ENCODE measurements at places on chromosomes 11 and 22.

GRCh38 chr22:28710576-28711191 lies 30.9 kb downstream of the CHEK2 start:
- peaks cover 9% of the 10 kb centered on the region for H3K4me1 ChIP-seq
- H3K4me3 ChIP-seq: no peak overlapping the region
- no peaks in the 10 kb centered on the region for H3K27me3 ChIP-seq
- H3K36me3 ChIP-seq: peaks cover 73% of the 10 kb centered on the region
- H3K27ac ChIP-seq: no peak overlapping the region
- no peak for DNase-seq

GRCh38 chr11:7050191-7050590 lies 29.9 kb downstream of the NLRP14 start:
- H3K27ac ChIP-seq: no peak overlapping the region
- no peaks in the 10 kb centered on the region for H3K4me1 ChIP-seq
- no peak overlapping the region for H3K4me3 ChIP-seq
- H3K36me3 ChIP-seq: no peaks in the 10 kb centered on the region
- no peak for DNase-seq

GRCh38 chr11:129840236-129840635 lies 24.6 kb downstream of the TMEM45B start:
- peaks cover 12% of the 10 kb centered on the region for H3K27me3 ChIP-seq
- no peak for DNase-seq
- no peak overlapping the region for H3K4me3 ChIP-seq
- H3K36me3 ChIP-seq: no peaks in the 10 kb centered on the region

DNA sequence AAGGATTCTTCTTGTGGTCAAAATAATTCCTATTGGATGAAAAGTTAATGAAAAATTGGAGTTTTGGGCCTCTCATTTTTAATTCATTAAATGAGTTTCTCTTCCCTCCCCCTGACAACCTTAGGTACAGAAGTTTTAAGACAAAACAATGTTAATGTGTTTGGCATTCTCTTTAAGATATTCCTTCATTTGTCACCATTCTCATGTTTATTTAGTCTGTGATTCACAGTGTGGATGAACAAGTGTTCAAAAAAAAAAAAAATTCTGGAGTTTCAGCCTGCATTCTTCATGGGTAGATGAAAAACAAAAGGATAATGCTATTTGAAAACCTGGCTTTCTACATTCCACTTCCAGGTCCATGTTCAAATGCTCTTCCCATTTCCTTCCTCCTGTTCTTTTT lies 172.6 kb upstream of the LUZP2 start:
- H3K4me1 ChIP-seq: no peaks in the 10 kb centered on the region
- no peaks in the 10 kb centered on the region for H3K36me3 ChIP-seq
- H3K4me3 ChIP-seq: no peak overlapping the region
- peaks cover 5% of the 10 kb centered on the region for H3K27me3 ChIP-seq
- no peak for DNase-seq
- no peak overlapping the region for H3K27ac ChIP-seq

- no peak overlapping the region for H3K4me3 ChIP-seq
- peaks cover 28% of the 10 kb centered on the region for H3K4me1 ChIP-seq
- H3K36me3 ChIP-seq: no peaks in the 10 kb centered on the region
- peaks cover 32% of the 10 kb centered on the region for H3K27me3 ChIP-seq
- DNase-seq: no peak
Observed at GRCh38 chr11:12284316-12285050, 92.9 kb upstream of the PARVA start.

- H3K36me3 ChIP-seq: peaks cover 9% of the 10 kb centered on the region
- no peak for DNase-seq
- H3K4me3 ChIP-seq: no peak overlapping the region
Observed at GRCh38 chr11:127205688-127206217, 205.2 kb upstream of the KIRREL3 start.

DNA sequence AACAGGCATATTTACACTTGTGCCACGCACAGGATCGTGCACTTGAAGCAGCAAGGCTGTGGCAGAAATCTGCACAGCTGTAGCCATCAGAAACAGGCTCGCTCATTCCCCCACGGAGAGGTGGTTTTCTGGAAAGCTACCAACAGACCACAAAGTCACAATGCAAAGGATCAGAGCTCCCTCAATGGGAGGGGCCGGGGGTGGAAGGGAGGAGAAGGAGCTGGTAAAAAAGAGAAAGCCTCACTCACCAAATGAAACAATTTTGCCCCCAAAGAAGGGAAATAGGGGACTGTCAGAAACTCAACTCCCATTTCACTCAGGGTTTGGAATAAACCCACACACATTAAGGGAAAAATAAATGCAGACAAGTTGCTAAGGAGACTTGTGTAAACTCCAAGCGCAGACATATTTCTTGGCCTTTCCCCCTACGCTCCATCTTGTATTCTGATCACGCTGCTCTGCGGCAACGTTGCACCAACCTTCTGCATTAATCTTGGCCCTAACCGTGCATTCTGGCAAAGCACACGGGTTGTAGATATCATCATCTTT lies 43.2 kb upstream of the BLID start:
- H3K4me3 ChIP-seq: peak overlapping the region; percentile 42
- H3K36me3 ChIP-seq: no peaks in the 10 kb centered on the region
- peaks cover 4% of the 10 kb centered on the region for H3K27me3 ChIP-seq

DNA sequence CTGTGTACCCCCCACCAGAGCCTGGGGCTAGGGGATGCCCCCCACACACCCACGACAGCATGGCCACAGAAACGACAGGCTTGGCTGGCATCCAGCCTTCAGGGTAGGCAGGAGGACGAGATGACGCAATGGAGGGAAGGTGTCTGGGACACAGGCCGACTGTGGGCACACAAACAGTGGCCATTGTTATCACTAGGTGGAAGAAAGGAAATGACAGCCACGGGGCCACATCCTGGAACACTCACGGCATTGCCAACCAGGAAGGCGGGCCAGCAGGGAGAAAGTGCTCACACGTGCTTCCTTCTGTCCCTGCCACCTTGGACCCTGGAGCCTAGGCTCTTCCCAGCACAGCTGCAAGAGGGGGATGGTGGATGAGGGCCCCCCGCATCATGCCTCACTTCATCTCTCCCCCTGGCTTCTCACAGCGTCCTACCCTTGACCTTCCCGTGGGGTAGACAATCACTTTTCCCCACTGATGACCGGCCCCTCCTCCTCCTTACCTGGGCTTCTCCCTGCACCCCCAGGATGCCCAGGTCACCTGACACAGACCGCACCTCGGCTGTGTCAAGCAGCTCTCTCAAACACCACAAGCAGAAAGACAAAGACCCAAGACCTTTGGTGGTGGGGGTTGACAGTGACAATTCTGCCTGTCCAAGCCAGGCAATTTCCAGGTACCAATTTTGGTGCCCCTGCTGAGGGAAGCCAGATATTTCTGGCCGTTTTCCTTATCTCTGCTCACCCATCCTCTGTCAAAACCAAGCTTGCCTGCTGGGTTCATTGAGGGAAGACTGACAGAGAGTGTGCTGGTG lies 8.6 kb downstream of the PLA2G6 start:
- H3K27ac ChIP-seq: no peak overlapping the region
- H3K36me3 ChIP-seq: peaks cover 1% of the 10 kb centered on the region
- DNase-seq: no peak
- no peaks in the 10 kb centered on the region for H3K27me3 ChIP-seq
- peaks cover 75% of the 10 kb centered on the region for H3K4me1 ChIP-seq
- no peak overlapping the region for H3K4me3 ChIP-seq

GRCh38 chr11:120054016-120054752 lies 83.7 kb downstream of the TRIM29 start:
- H3K4me3 ChIP-seq: no peak overlapping the region
- H3K27me3 ChIP-seq: peaks cover 7% of the 10 kb centered on the region
- no peak overlapping the region for H3K27ac ChIP-seq

DNA sequence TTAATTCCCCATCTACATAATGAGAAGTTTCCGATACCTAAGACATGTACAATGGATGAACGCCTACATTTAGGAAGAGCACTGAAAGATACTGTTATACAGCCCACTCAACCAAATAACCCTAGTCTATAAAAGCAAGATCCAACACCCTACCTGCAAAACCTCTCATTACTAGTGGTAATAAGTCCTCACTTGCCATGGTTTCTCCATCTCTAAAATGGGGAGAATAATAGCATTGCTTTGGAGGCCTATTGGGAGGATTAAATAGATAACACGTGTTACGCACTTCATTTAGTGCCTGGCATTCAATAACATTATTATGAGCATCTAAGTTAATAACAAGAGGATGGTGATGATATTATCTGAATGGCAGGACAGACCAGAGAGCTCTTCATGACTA lies 16.9 kb downstream of the LGR4 start:
- H3K27me3 ChIP-seq: no peaks in the 10 kb centered on the region
- no peak for DNase-seq
- peak overlapping the region; percentile 7 for H3K27ac ChIP-seq
- H3K4me3 ChIP-seq: no peak overlapping the region

DNA sequence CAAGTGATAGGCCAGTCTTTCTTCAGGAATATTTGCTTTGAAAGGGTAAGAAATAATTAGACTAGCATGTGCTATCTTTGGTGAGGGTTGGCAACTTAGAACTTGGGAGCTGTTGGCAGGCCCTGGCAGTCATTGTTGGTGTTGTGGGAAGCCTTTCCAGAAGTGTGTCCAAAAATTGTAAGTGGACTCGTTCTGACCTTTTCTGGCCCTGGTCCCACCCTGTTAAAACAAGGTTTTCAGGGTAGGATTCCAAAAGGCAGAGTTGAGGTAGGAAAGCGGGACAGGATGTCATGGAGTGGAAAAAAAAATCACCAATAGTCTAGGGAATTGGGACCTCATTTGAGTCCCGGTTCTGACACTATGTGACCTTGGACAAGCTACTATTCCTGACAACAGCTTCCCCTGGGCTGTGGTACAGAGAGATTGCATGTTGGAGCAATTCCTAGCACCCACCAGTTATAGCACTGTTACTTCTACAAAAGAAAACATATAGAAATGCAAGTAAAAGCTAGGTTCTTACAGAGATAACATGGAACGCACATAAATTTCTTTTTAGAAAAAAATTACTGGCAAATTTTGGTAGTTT lies 299.3 kb upstream of the DDI1 start:
- H3K36me3 ChIP-seq: peaks cover 6% of the 10 kb centered on the region
- peak overlapping the region; percentile 29 for H3K27ac ChIP-seq
- no peak overlapping the region for H3K4me3 ChIP-seq
- peaks cover 36% of the 10 kb centered on the region for H3K4me1 ChIP-seq
- H3K27me3 ChIP-seq: no peaks in the 10 kb centered on the region

DNA sequence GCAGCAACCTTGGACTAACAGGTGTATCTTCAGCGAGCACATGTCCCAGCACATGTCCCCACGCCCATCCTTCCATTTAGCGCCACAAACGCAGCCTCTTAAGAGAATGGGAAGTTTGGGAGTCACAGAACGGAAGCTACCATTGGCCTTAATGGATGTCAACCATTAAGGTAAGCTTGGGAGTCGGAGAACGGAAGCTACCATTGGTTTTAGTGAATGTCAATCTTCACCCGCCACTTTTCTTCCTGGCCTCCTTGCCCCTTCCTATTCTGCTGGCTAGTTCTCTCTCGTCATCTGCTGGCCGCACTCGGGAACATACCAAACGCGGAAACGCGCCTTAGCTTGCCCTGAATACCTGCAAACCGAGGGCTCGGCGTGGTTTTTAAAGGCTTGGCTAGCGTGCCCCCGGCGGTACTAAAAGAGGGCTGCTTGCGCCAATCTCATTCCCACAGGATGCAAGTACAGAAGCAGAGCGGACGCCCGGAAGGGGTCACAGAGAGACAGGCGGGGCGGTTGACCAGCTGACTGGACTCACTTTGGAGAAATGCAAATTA lies 24.3 kb downstream of the GLYATL1 start:
- DNase-seq: peak; percentile 25
- peak overlapping the region; percentile 73 for H3K4me3 ChIP-seq
- H3K36me3 ChIP-seq: no peaks in the 10 kb centered on the region
- H3K27me3 ChIP-seq: peaks cover 24% of the 10 kb centered on the region
- no peaks in the 10 kb centered on the region for H3K4me1 ChIP-seq

DNA sequence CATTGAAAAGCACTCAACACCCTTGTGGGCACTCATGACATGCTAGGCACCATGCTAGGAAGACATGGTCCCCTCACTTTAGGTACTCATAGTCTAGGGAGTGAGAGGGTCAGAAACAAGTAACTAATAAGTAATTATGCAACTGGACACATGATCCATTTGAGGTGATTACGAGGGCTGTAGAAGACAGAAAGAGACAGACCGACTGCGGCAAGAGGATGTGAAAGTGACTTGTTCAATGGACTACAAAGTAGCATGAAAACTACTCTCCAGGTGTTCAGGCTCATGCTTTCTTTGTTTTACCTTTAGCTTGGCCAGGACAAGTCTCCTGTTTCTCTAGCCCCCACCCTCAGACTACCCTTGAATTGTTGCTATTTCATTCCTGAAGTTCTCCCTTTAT lies 310.8 kb upstream of the SORL1-AS1 start:
- DNase-seq: no peak
- no peak overlapping the region for H3K4me3 ChIP-seq
- no peaks in the 10 kb centered on the region for H3K36me3 ChIP-seq
- H3K27me3 ChIP-seq: peaks cover 5% of the 10 kb centered on the region
- no peak overlapping the region for H3K27ac ChIP-seq

DNA sequence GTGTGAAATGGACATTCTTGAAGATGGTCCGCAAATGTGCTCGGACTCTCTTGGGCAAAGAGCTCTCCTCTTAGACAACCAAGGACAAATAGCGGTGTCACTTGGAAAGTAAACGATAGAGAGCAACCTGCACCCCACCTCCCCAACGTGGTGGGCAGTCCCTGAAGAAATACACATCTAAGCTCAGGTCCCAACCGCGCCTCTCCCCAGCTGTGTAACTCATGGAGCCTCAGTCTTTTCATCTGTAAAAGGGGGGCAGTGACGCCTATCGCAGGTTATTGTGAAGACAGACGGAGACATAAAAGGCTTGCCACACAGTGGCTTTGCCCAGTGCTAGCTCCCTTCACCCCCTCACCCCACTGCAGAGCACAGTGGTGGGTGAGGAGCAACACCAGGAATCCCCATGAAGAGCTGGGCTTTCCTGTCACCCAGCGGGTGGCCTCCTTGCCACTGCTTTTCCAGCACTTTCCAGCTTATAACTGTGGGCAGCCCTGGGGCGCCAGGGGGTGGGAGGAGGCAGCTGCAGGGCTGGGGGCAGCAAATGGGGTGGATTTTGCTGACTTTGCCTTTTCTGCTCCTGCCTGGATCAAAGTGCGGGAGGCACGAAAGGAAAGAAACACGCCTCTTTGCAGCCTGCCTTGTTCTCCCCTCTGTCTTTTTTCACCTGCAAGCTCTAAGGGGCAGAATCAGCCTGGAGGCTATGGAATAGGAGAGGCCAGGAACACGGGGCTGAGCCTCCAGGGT lies 73.7 kb upstream of the TSPAN18 start:
- no peaks in the 10 kb centered on the region for H3K36me3 ChIP-seq
- no peak overlapping the region for H3K4me3 ChIP-seq
- peaks cover 25% of the 10 kb centered on the region for H3K4me1 ChIP-seq
- no peak for DNase-seq
- no peak overlapping the region for H3K27ac ChIP-seq

- H3K4me1 ChIP-seq: peaks cover 13% of the 10 kb centered on the region
- H3K27ac ChIP-seq: peak overlapping the region; percentile 79
- peaks cover 5% of the 10 kb centered on the region for H3K27me3 ChIP-seq
- no peaks in the 10 kb centered on the region for H3K36me3 ChIP-seq
Observed at GRCh38 chr11:86740628-86741483, 59.5 kb upstream of the PRSS23 start.

DNA sequence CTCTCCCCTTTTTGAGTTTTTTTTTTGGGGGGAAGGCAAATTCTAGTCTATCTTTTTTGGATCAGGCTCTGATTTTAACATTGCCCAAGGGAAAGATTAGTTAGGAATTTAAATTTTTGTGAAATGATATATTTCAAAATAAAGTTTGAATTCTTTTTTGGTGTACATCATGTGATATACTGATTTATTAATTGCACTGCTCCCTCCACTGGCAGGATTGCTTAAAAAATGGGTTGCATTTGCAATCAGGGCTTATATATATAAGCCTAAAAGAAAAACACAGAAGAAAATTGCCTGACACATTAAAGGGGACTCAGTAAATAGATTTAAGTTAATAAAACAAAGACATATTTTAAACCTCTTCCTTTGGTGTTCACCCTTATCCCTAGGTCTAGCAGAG lies 1.2 kb downstream of the DYNC2H1 start:
- peak overlapping the region; percentile 100 for H3K27ac ChIP-seq
- H3K4me1 ChIP-seq: peaks cover 39% of the 10 kb centered on the region
- peaks cover 25% of the 10 kb centered on the region for H3K36me3 ChIP-seq
- H3K4me3 ChIP-seq: peak overlapping the region; percentile 97
- no peak for DNase-seq
